ENCODE measurements at places on chromosomes 2 and 18. TPM values are rescaled to one million over a fixed set of nuclear protein-coding genes. Genes with fewer than 3 reads are reported as not detected.
A peak's percentile ranks its signal among the peaks of the same experiment; 100 is the strongest.

GRCh38 chr2:100615471-100615870 is 52.7 kb downstream of the PDCL3 start:
- ATAC-seq = no peak

DNA sequence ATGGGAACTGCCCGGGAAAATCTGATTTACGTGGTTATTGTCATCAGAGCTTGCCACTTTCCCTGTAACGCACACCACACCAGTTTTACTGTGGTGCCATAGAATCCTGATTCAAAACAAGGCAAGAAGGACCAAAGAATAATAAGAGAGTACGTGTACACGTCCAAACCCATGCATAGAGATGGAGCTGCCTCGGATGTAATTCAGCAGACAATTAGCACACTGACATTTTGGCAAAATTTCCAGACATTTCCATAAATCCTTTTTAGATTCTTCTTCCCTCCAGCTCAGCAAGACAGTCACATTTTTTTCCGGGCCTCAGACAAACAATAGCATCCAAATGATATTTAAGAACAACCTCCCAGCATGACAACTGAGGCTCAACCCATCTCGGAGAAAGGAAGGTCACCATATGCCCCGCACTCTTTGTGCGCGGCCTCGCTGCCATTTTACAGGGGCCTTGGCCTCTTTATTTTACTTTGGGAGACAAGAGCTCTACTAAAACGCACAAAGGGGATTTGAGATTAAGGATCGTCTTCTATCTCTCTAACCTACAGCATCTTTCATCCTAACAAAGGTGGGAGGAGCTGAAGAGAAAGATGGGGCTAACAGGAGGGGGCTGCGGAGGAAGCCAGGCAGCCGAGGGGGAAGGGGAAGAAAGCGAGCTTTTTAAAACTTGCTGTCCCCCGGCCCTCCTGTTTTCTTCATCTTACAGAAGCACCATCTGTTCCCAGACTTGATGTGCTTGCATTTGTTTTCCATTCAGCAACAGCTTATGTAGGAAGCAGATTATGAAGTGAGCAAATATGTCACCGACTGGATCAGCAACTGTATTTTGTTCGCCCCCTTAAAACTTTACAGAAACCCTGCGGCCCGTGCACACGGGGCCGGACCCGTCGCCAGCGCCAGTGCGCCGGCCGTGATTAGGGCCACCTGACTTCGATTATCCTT is 61.0 kb downstream of the CDCA7 start:
- ATAC-seq = peak; percentile 30

Gene SPHKAP
- total RNA-seq = 0.09 TPM

DNA sequence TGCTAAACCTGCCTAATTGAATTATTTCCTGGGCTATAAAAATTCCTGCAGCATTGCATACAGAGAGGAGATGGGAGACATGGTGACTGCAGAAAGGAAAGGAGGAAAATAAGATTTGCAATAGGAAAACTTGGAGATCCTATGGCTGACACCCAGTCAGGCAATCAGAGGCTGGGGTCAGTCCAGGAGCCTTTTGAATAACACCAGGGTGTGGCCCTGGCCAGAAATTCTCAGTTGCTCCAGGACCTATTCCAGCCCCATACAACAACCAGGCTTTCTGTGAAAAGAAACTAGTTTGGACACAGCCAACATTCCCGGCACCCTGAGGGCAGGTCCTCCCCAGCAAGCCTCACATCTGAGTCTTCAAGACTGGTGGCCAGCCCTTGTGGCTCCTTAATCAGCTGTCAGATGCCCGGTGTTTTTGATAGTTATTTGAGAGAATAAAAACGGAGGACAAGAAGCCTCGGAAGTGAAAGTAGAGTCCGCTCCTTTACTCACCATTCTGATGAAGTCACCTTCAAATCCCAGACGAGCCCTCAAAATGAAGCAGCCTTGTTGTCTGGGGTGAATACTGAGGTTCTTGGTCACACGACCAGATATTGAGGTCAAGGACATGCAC is 31.1 kb upstream of the GMCL1 start:
- ATAC-seq = peak; percentile 29

DNA sequence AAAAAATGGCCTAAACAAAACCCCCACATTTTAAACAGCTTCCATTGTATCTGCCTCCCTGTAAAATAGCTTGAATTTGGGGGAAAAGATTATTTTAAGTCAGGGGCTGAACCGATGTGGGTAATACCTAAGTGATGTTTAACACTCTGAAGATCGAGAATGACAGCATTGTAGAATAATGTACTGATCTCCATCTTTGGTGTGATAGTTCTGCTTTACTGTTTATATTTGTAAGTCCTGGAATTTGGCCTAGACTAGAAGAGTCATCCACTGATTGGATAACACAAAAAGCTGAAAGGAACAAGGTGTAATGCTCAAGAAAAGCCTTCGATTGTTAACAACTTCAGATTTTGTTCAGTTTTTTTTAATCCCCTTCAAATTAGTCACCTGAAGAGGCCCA is 53.8 kb upstream of the CCDC68 start:
- ATAC-seq = no peak

Gene FEV
- not detected for total RNA-seq

GRCh38 chr2:113707106-113707505 is 49.3 kb downstream of the SLC35F5 start:
- ATAC-seq = no peak

- ATAC-seq = no peak
These were observed 69.5 kb downstream of the KIF5C start for GRCh38 chr2:148944536-148944935.

- ATAC-seq = peak; percentile 82
These were observed 443.1 kb downstream of the THSD7B start for GRCh38 chr2:137208431-137208891.

Gene MBP
- 9.3 TPM for total RNA-seq

DNA sequence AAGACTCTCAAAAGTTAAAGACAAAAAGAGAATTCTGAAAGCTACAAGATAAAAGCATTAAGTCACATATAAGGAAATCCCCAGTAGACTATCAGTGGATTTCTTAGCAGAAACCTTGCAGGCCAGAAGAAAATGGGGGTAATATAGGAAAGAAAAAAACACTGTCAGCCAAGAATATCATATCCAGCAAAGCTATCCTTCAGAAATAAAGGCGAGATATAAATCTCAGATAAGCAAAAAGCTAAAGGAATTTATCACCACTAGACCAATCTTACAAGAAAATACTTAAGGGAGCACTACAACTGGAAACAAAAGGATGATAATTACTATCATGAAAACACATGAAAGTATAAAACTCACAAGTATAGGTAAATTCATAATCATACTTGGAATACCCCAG is 63.1 kb downstream of the USP40 start:
- no peak for ATAC-seq

Gene AKAIN1
- total RNA-seq = 1.3 TPM

DNA sequence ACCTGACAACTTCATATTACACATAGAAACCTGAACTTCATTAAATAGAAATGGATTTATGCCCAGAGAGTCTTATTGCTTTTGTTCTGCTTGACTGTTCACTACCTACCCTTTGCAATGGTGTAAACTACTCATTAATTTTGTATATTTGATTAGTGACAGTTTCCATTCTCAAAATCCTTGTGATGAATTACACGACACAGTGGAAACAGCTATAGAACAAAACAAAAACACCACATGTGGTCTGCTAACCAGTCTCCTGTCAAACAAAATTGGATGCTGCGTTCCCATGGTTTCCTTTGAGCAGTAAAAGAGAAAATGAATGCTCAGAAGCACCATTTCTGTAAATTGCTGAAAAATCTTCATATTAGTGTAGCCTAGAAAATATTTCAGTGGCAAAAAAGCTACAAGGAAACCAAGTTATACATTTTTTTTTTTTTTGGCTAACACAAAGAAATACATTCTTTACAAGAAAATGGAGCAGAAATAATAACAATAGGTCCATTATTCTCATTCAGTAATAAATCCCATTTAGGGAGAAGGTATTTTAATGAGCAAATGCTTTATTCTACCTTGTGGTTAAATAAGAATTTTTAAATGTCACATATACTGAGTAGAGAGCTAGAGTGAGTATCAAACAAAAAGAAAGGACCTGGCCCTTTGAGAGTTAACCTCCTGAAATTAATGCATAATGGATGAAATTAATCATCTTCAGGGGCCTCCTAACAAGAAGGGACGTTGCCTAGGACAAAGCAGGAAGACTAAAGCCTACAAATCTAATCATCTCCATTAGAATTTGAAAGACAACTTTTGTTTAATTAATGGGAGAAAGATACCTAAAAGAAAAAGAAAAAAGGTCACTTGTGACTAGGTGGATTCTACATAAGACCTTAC is 355.1 kb upstream of the ZC3H15 start:
- ATAC-seq = peak; percentile 67

Data from motor neuron (in vitro differentiated cells).